H7 (cell line): ENCODE measurements at places on chromosomes 3 and 15.

- peak; percentile 88 for DNase-seq
Observed at GRCh38 chr3:187745201-187746058, at the start of gene BCL6. Gene BCL6, minus strand, starts transcription at chr3:187745468. Its CDS starts 11,775 bp downstream, at chr3:187733693.

GRCh38 chr3:28917895-28918475 is 362.9 kb upstream of the RBMS3 start:
- DNase-seq, result no peak

DNA sequence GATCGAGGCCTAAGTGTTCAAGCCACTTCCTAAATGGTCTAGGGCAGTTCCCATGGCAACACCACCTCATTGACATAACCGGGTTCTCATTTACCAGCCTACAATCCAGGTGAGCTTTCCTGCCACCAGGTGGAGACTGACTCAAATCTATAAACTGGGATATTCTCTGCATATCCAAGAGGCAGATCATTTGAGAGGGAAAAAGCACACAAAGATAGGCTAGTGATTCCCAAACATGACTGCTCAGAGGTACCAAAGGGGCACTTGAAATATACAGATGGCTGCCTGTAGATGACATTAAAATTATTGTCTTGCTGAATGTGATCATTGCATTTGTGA is 141.3 kb upstream of the PROK2 start:
- peak; percentile 84 for DNase-seq

- no peak for DNase-seq
Observed at GRCh38 chr15:49675041-49675440, 54.2 kb downstream of the DTWD1 start.
